ENCODE measurements at places on chromosomes 6 and 20.
A peak's percentile ranks its signal among the peaks of the same experiment; 100 is the strongest.

- no peak for DNase-seq
Measured at GRCh38 chr20:9306521-9306920, 207.9 kb upstream of the LAMP5 start.

- no peak for DNase-seq
Measured at GRCh38 chr6:3643921-3644738, 107.4 kb downstream of the PXDC1 start.

GRCh38 chr20:58021481-58021880 lies 207.0 kb downstream of the ANKRD60 start:
- no peak for DNase-seq

DNA sequence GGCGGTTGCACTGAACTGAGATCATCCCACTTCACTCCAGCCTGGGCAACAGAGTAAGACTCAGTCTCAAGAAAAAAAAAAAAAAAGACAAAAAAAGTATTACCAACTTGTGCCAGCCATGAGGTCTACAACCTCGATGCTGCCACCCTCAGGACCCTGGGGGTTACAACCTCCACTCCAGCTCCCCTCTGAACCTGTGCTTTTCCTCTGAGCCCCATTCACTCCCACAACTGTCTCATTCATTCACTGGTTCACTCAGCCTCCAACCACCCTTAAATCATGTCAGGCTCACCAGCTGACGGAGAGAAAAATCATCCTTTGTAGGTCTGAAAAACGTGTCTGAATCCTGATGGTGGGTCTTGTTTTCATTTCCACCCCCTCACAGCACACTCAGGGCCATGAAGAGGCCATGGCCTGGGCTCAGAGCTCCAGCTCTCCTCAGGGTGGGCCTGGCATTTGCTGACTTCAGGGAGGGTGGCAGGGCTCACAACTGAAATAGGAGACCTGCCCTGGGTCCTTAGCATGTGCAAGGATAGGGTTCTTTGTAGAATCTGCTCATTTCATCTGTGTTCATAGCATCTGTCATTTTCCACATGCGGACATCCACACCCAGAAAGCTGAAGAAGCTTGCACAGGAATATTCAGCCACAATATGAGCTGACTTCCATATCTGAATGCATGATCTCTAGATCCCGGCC lies 1.9 kb upstream of the ULBP1 start:
- no peak for DNase-seq

DNA sequence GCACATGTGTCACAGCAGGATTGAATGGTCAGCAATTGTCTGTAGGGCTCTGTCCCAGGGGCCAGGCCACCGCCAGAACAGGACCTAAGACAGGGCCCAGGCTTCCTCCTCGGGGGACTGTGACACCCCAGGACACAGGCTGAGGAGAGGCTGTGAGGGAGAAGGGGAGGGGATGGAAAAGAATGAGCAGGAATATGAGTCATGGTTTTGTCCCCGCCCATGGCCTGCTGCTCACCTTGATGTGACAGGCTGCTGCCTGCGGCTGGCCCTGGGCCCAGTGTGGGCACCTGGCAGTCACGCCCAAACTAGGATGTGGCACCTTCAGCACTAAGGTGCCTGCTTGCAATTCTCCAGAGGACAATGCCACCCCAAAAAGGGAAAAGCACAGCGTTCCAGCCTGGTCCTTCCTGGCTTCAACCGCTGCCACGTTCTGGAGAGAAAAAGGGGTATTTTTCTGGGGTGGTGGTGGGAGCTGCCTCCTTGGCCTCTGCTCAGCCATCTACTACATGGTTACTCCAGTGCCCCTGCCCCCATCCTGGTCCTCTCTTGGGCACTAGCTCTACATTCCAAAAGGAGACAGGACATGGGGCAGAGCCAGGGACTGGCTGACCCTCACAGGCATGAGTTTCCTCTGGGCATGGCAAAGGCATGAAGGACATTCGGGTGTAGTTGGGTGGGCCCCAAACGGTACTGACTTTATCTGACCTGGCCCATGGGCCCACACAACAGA lies 93.4 kb downstream of the SLC22A23 start:
- DNase-seq = no peak

GRCh38 chr6:1726341-1726768 lies 116.6 kb downstream of the FOXC1 start:
- peak; percentile 58 for DNase-seq

DNA sequence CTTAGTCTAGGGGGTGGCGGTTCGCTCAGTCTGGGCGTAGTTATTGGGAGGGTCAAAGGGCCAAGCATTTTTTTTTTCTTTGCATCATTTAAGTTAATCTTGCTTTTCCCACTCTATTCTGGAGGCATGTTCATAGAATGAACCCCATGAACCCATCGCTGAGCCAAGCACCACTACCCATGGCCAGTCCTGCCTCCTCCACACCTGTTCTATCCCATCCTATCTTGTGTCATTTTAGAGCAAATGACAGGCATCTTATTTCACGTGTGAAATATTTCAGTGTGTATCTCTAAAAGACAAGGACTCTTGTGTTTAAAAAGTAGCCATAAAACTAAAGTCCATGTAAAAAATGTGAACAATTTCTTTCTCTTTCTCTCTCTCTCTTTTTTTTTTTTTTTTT lies 13.9 kb downstream of the SRC start:
- no peak for DNase-seq

DNA sequence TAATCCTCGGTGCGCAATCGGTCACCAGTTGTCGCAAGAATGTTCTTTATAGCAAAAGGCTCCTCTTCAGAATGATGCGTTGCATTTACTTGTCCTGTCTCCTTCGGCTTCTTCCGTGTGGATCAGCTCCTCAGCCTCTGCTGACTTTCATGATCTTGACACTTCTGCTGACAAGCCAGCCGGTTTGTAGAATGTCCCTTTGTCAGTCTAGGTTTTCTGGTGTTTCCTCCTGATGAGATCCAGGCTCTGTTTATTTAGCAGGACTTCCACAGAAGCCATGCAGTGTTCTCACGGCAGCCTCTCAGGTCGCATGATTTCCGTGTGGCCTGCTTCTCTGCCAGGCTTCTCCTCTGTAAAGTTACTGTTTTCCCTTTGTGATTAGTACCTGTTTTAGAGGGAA lies 66.9 kb downstream of the STX11 start:
- DNase-seq = no peak

GRCh38 chr20:44208165-44208564 lies 2.4 kb downstream of the OSER1 start:
- no peak for DNase-seq

GRCh38 chr6:144185133-144185836 lies 35.0 kb downstream of the STX11 start:
- DNase-seq = no peak

- DNase-seq = no peak
Measured at GRCh38 chr20:58575776-58576602, 60.8 kb upstream of the APCDD1L start.

DNA sequence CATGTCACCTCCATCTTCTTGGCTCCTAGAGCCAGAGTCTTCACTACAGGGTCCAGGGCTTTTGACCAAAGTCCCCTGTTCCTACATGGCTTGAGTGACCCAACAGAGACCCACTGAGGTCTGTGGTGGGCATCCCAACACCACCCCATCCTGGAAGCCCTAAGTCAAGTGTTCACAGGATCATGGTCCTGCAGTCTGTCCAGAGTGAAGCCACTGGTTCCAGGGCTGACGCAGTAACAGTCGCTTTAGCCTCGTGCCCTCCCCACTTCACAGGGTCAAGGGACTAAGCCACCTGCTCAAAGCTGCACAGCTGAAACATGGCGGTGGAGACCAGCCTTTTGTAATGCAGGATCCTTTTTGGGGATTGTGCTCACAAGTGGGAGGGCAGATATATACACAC lies 133.9 kb downstream of the JPH2 start:
- DNase-seq = no peak

GRCh38 chr6:21111093-21111725 lies 482.3 kb upstream of the SOX4 start:
- DNase-seq = peak; percentile 76

DNA sequence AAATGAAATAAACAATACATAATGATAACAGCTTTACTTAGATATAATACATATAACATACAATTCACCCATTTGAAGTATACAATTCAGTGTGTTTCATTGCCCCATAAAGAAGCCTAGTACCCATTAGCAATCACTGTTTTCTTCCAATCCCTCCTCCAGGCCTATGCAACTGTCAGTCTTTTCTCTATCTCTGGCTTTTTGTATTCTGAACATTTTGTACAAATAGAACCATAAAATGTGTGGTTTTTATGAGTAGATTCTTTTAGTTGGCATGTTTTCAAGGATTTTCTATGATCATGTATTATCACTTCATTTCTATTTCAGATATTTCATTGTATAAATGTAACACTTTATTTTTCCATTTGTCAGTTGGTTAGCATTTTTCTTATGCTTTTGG lies 54.6 kb upstream of the MYO6 start:
- DNase-seq = no peak

DNA sequence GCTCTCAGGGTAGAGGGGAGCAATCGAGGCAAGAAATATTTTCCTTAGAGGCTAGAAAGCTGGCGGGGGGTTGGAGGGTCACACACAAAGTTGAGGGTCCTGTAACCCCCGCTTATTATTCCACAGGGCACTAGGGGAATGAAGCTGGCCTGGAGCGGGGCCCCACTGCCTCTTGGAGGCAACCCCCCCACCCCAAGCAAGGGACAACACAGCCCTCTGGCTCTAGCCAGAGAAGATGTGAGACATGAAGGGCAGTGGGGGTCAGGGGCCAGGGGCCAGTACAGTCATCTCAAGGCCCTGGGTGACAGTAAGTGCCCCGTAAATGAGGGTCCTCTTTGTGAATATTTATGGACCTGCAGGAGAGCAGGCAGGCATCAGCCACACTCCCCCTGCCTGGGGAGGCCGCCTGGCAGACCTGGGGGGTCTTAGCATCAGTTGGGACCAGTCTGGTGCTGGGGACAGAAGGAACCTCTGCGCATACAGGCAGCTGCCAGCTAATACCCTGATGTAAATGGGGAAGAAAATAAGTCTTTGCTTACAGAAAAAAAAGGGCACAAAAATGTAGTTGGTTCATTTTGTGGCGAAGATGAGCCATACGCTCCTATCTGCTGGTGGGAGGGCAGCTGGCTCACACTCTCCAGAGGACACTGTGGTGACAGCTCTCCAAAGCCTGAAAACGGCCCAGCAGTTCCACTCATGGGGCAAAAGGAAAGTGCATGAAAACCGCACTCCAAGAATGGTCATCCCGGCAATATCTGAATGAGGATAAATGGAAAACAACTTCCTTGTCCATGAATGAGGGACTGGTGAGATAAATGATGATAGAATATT lies 21.9 kb downstream of the SPATA2 start:
- no peak for DNase-seq

DNA sequence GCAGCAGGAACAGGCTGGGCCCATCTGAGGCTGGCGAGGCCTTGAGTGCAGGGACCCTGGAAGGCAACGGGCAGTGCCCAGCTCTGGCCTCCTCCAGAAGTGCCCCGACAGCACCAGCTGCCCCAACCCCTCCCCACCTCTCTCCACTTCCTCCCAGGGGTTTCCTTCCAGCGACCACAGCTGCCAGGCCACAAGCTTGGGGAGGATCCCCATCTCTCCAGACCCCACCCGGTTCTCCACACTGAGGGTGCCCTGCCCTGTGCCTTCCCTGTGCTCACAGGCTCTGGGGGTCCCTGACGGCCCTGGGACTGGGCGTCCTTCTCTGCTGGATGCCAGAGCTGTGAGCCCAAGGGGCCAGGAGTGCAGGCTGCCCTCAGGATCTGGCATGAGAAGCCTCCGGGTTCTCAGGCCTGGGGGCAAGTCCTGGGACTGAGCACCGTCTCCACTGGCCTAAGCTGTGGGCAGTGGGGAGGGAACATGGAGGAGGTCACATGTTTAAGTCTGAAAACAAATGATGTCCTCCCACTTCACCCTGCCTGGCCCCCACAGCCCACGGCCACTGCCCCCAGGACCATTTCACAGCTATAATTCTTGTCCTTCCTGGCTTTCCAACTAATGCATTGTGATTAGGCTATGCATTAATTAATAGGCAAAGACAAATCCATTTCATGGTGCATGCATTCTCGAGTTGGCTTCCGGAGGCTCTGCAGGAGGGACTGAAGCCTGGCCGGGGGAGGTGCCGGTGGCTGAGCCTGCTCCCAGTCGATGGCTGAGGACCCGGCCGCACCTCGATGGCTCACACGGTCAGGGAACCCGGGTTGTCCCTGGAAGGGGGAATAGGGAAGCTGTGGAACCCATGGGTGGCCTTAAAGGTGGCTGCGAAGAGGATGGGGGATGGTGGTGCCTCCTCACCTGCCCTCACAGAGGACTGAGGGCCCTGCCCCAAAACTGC lies 24.4 kb downstream of the BHLHE23 start:
- DNase-seq = no peak

DNA sequence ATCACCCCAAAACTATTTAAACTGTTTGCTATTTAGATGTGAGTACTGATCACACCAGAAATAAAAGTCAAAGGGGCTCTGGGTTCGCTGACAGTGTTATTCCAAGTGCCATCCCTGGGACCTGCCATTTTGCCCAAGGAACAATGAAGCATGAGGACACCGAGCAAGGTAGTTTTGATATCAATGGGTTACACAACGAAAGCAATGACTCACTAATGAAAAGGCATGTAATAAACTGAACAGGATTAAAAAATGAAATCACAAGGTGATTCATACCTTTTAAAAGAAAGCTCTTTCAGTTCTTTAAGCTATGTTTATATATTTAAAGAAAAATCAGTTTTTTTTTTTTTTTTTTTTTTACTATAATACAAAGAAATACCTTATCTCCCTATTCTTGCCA lies 102.0 kb downstream of the HS3ST5 start:
- DNase-seq = no peak

DNA sequence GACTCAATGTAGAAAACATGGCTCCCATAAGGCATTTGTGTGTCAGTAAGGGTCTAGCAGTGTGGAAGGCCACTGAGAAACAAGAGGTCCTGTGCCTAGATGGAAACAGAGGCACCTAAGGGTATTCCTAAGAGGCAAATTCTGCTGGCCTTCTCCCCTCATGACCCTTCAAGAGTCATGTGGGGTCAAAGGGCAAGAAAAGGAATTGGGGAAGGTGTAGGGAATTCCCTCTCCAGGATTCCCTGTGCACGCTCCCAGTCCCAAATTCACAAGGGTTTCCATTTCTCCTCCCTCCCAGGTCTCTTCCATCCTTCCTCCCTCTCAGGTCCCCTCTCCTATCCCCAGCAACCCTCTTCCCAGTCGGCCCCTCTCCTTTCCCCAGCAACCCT lies 568 bp downstream of the AGPAT1 start:
- no peak for DNase-seq

DNA sequence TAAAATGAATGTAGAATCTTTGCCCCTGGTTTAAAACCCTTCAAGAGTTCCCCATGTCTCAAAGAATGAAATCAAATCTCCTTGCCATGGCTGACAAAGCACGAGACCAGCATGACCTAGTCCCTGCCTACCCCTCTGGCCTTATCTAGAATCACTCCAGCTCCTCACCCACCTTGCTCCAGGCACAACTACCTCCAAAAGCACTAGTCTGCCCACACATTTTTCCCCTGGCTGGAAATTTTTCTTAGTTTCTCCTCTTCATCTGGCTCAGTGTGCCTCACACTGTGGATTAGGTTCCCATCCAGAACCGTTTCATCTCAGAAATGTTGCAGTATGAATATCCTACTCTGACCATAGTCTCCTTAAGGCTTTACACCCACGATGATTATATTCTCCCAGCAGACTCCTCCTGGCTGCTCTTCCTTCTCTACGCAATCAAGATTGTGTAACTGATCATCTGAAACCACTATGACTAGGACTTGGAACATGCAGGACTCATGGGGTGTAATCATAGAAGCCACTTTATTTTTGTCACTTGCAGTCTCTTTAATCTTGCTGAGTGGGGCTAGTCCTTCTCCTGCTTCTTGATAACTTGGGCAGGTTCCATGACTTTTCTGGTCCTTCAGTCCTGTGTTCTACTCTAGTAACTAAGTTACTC lies 7.8 kb upstream of the MRS2 start:
- no peak for DNase-seq

All from NCI-H1417 treated with DMSO at 0.1 percent for 48 hours (cell line).